Kidney epithelial cell (primary cell): ENCODE measurements at places on chromosomes 11 and 22.

GRCh38 chr11:84249344-84250135 is 963.4 kb upstream of the CCDC90B start:
- no peak for DNase-seq

DNA sequence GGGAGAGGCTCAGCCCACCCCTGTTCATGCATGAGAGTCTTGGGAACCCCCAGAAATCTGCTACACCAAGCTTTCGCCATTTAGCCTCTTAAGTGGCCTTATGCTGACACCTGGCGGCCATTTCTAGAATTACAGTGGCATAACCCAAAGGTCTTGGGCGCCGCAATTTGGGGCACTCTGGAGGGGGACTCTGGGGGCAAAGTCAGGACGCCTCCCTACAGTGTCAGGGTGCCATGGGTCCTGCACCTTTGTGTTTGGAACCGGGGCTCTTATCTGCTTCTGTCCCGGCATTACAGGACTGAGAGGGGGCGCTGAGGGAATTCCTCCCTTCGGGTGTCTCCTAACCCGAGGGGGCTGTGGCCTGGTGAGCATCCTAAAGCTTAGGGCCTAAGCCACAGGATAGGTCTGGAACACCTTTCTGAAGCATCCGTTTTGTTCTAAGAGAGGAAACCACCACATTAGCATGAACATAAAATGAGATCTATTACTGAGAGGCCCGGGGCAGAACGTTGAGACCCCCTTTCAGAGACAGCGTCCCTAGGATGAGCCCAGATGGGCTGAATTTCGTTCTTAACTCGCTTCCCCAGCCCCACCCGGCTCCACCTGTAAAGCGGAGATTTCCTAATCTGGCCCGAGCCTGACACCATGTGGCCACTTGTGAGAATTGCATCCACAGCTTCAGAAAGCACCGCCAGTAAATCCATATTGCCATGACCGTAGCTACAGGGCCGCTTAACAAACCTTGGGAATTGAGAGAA is 9.3 kb downstream of the INS start:
- no peak for DNase-seq

- DNase-seq, result no peak
Observed at GRCh38 chr11:117876341-117877119, at the start of gene FXYD6. Gene FXYD6 (minus strand): TSS chr11:117876658. CDS start chr11:117842776, 33,882 bp downstream.

DNA sequence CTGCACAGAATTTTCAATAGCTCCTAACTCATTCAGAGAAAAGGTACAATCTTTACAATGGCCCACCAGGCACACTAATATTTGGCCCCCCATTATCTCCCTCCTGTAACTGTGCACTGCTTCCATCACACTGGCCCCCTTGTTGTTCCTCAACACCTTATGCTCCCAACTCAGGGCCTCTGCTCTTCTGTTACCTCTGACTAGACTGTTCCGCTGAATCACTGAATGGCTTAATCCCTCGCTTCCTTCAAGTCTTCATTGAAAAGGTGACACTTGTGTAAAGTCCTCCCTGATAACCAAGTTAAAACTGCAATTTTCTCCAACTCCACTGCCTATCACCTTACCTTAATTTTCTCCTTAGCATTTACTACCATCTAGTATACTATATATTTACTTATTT is 21.8 kb downstream of the PIK3C2A start:
- no peak for DNase-seq

DNA sequence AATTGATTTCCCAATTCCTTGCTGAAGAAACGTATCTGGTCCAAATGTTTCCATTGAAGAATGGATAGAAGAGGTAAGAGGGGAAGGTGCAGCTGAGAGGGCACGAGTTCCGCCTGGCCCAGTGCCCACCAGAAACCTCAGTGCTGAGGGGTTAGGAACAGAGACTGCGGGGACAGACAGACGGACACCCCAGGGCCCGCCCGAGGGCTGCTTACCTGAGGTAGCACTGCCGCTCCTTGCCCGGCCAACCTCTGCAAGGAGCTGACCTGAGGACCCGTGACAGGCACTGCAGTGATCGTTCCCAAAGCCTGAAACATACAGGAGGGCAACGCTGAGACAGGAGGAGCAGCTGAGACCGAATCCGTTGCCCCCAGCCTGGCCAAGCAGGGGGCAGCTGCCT is 89.6 kb downstream of the PHF21B start:
- DNase-seq, result no peak

DNA sequence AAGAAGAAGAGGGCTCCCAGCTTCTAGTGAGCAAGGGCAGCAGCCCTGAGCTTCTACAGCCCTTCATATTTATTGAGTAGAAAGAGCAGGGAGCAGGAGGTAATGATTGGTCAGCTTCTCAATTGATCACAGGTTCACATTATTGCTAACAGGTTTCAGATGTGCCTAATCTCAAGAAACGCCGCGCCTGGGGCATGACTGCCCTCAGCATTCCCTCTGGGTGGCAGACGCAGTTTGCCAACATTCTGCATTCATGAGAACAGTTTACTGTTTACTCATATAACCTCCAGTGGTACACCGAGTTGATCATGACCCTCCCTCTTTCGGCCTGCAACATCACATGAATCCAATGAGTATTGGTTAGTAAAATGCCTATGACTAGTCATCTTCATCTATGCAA is 4.7 kb upstream of the ZNF74 start:
- DNase-seq, result no peak

DNA sequence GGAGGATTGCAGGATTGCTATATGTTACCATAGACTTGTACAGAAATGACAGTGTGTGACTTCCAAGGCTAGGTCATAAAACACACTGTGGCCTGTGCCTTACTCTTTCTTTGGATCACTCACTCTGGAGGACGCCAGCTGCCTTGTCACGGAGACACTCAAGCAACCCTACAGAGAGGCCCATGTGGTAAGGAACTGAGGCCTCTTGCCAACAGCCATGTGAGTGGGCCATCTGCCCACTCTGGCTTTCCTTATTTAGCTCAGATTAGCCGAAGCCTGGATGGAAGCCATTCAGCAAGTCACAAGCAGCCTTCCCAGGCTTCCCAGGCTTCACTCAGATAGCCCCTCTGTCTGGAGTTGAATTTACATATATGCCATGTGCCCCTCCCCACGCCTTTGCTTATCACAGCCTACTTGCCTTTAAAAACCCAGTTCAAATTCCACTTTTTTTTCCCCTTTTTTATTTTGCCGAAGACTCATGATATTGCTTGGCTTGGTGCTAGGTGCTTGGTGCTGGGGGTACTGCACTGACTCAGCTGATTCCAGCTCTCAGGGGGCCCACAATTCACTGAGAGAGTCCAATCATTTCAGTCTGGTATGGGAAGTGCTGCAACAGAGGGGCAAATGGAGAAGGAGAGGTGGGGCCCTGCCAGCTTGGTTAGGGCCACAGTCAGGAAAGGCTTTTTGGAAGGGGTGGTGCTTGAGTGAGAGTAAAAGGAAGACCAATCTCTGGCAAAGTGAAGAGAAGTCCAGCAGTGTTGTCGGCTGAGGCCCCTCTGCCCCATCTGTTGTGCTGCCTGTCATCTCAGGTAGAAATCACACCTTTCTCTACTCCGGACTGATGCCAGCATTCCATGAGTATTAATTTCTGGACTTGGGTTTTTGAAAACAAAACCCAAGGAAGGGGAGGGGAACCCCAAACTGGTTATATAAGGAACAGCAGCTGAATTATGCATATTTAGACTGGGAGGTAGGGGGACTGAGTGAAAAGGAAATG is 14.5 kb upstream of the P4HA3 start:
- DNase-seq, result no peak

- no peak for DNase-seq
Observed at GRCh38 chr11:63710476-63711217, 29.3 kb downstream of the RTN3 start.

DNA sequence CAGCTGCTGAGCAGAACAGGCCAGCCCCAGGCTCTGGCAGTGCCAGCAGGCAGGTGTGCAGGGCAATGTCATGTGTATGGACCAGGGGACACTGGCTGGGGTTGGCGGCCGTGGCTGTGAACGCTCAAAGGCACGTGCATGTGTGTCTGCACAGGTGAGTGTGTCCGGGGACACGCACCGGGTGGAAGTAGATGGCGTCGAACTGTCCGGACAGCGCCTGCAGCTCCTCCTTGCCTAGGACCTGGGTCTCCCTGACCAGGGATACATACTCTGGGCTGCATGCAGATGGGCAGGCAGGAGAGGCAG is 863 bp downstream of the HDAC10 start:
- no peak for DNase-seq
